ENCODE measurements at places on chromosomes 3 and 15.

DNA sequence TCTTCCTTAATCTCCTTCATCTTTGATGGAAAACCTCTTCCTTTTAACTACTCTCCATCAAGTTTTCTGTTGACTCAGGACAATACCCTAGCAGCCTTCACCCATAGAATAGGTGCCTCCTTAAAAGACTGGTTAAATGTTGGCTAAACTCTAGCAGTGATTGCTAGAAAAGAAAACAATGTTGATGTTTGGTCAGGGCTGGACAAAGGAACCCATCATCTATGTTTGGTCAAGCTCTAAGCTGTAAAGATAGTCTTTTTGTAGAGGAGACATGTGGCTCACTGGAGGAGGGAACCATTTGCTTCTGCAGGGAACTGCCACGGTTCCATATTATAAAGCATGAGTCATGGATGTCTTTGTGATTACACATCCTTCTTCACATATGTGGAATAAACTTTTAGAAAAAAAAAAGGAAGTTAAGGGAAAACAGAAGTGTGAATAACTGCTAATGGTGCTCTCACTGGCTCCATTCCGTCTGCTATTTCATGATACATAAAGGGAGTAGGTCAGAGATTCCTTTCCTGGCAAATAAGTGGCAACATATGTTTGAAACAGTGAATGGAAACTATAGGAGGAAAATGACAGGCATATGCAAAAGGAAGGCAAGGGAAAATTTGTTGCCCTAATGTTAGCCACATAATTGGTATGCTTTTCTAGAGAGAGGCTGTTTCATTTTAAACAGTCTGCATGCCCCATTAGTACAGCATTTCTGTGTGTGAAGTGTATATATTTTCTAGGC, 78.2 kb downstream of the CMSS1 start:
- no peak for DNase-seq

DNA sequence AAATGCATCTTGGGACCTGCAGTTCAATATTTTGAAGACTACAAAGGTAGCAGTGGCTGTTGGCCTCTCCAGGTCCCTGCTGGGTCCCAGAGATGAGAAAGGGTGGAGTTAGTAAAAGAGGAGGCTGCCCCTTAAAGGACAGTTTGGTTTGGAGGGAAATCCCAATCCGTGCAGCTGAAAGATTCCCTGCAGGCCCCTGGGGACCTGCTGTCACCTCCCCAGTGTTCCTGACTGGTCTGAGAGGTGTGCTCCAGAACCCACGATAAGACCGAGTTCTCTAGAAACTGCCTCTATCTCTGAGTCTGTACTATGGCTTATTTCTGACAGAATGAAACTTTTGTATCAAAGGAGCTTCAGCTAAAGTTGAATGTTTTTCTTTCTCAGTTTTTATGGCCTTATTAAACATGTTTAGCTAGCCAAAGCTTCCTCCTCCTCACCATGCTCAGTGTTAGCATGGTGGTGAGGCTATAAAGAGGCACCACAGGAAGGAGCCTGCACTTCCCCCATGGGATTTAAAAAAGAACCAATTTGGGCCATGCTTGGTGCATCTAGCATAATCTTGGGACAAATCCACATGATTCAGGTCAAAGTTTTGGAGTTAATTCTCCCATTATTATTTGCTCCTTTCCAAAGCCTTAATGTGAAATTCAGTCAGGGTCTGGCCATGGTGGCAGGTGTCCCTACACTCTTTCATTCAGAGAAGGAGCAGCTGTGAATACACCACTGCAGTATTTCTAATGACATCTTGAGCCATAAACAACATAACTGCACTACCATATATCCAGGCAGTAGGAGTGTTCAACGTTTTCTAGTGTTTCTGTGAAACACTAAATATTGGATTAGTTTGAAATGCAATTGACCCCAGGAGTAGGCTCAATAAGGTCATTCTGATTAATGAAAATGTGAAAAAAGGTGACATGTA, 74.4 kb downstream of the ATP1B3 start:
- DNase-seq = no peak

GRCh38 chr3:4665197-4665596, 172.0 kb downstream of the ITPR1 start:
- DNase-seq = no peak

DNA sequence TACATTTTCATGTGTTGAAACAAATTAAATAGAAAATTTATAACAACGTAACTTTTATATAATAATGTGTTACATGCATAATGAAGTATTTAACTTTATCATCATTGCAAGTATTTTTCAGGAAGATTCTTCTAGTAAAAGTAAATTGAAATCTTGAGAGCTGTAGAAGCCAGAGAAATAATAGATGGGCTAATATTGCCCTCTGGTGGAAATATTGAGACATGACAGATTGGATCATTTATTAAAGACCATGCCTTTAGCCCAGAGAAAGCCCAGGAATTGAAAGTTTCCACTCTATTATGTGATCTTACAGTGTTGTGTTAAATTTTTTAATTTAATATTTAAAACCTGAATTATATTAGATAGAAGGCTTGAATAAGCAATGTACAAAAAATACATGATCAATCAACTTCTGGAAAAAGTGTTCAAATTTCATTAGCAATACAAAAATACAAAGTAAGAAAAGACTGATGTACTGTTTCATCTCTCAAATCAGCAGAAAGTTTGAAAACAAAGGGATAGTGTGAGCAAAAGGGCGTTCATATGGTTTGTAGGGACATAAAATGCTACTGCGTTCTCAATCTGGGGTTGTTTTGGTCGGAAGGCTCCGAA, 52.7 kb upstream of the SPTSSB start:
- DNase-seq = no peak

DNA sequence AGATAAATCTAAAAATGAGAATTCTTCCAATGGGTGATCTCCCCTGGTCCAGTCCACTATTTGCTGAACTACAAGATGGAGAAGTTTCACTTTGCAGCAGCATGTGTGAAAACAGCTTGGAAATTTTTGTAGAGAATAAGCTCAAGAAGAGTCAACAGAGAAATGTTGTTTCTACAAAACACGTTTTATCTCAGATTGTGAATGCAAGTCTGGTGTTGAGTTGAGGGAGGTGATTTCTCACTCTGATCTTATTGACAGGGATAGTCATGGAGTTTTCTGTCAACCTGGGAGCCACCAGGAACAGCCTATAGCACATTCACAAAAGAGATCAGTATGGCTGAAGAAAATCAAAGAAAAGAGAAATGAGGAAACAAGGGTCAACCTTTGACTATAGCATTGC, 981.2 kb upstream of the CFAP20DC start:
- DNase-seq = no peak

All from activated T-helper 1 cell treated with anti-CD3 and anti-CD28 coated beads, Interleukin-2, amount 50 U/mL, for 16 hours (primary cell).